ENCODE measurements at places on chromosomes 4 and X. TPM values are rescaled to one million over a fixed set of nuclear protein-coding genes. Genes with fewer than 3 reads are reported as not detected.

Gene P2RY10
- total RNA-seq = not detected

Gene CXCL9
- not detected for total RNA-seq

Gene SSX2B
- not detected for total RNA-seq

Gene MAGEB2
- total RNA-seq = 60.3 TPM

Gene EREG
- 2.7 TPM for total RNA-seq

Gene RASL11B
- total RNA-seq = 0.20 TPM

Gene TRO
- total RNA-seq = 0.22 TPM

Gene LINC00632
- 45.1 TPM for total RNA-seq

Gene SMARCA5
- 32.0 TPM for total RNA-seq

Gene SLC10A4
- 2.1 TPM for total RNA-seq

Gene MAEA
- 29.9 TPM for total RNA-seq

Gene SPANXA1
- not detected for total RNA-seq

Gene TIGD2
- 11.7 TPM for total RNA-seq

Gene CENPE
- 22.4 TPM for total RNA-seq

Gene CXCL10
- not detected for total RNA-seq

Gene NLGN4X
- not detected for total RNA-seq

Gene CLDN34
- not detected for total RNA-seq

Gene MAGEC1
- not detected for total RNA-seq

Gene ANXA10
- 2.5 TPM for total RNA-seq

Gene ATP2B3
- total RNA-seq = not detected

Gene HPSE
- total RNA-seq = 4.8 TPM

Gene SASH3
- not detected for total RNA-seq

Gene NCBP2L
- not detected for total RNA-seq

Gene IL1RAPL2
- 0.07 TPM for total RNA-seq

Gene BTK
- not detected for total RNA-seq

Gene RRH
- total RNA-seq = not detected
